Colonic mucosa (tissue), 4 donors: ENCODE measurements at places on chromosomes 11 and 22. TPM values are rescaled to one million over a fixed set of nuclear protein-coding genes. Genes with fewer than 3 reads are reported as not detected.

- no peak overlapping the region for H3K27ac ChIP-seq
- DNase-seq = no peak
- H3K27me3 ChIP-seq = no peaks in the 10 kb centered on the region
Measured at GRCh38 chr11:19279451-19279850, 38.7 kb upstream of the E2F8 start.

DNA sequence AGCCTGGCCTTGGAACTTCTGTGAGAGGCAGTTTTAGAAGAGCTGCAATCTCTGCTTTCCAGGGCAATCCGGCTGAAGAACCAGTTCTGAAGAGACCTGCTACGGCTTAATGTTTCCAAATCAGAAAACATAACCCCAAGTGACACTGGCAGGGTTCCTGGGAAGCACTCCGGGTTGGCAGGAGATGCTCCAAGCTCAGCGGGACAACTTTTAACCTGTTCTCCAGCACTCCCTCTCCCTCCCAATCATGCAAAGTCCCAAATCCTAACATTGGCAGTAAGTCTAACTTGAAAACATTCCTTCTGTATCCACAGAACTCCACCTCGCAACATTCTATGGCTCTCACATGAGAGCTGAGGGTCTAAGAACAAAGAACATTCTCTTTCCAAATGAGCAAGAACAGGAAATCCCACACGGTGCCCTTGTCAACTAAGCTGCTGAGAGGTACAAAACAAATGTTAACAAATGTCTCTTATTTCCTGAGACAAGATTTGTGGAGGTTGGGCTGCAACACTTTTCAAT is 48.5 kb upstream of the MN1 start:
- no peak for DNase-seq
- no peak overlapping the region for H3K4me3 ChIP-seq
- H3K27ac ChIP-seq = no peak overlapping the region
- H3K4me1 ChIP-seq = no peaks in the 10 kb centered on the region
- no peaks in the 10 kb centered on the region for H3K27me3 ChIP-seq
- H3K36me3 ChIP-seq = peaks cover 4% of the 10 kb centered on the region

Gene P4HA3
- total RNA-seq = 0.85 TPM

DNA sequence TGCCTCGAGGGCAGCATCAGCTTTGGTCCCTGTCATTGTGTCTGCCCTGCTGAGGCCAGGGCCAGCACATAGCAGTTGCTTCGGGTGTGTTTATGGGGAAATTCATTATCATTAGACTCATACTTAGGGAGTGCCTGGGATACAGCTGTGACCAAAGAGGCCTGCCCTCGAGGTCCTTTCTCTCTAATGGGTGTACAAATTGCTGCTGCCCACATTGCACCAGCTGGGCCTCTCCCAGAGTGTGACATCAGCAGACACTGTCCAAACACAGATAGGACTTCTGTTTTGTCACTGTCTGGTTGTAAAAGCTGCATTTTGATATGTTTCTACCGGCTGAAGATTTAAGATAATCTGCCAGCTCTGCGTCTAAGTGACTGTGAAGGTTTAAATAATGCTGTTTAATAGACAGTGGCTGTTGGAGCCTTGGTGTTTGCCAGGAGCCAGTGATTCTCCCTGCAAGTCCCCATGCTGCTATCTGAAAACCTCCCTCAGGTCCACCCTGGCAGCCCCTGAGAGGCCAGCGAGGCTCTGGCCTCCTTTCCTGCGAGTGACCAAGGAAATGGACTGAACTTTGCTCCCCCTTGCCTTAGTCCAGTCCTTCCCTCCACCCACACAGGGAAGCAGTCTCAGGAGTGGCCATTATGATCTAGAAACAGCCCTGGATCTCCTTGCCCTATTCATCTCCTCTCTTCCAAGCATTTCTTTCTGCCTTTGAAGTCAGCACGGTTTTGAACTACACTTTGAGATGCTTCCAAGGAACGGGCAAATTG is 505.2 kb downstream of the TBC1D22A start:
- no peak overlapping the region for H3K27ac ChIP-seq
- H3K27me3 ChIP-seq = no peaks in the 10 kb centered on the region
- H3K36me3 ChIP-seq = no peaks in the 10 kb centered on the region
- H3K4me1 ChIP-seq = no peaks in the 10 kb centered on the region
- H3K4me3 ChIP-seq = no peak overlapping the region
- DNase-seq = no peak

- no peaks in the 10 kb centered on the region for H3K27me3 ChIP-seq
- no peaks in the 10 kb centered on the region for H3K4me1 ChIP-seq
- no peak overlapping the region for H3K4me3 ChIP-seq
- no peaks in the 10 kb centered on the region for H3K36me3 ChIP-seq
- DNase-seq = no peak
- no peak overlapping the region for H3K27ac ChIP-seq
Measured at GRCh38 chr22:44585559-44586350, 87.7 kb upstream of the RTL6 start.
